Stimulated activated effector memory CD8-positive, alpha-beta T cell treated with anti-CD3 and anti-CD28 coated beads, Interleukin-12 subunit alpha, Interleukin-12 subunit beta, amount 100 ng/mL, for 72 hours (primary cell): ENCODE measurements at places on chromosomes 7 and 10.

DNA sequence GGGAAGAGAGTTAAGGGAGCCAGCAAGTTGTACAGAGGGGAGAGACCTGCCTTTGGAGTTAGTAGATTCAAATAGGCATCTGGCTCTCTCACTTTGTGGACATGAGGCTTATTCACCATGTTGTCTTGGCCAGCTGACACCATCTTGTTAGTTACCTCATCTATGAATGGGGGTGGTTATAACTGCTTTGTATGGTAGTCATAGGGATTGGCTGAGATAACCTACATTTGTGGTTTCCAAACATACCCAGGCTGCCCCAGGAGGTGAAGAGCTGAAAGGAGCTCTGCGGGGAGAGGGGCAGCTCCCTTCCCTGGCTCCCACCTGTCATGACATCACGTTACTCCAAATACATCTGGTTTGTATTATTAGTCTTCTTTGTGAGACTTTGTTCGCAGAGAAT is 393.3 kb upstream of the AUTS2 start:
- no peak for DNase-seq

- peak; percentile 76 for DNase-seq
Measured at GRCh38 chr7:6530626-6531491, 20.4 kb downstream of the GRID2IP start.

GRCh38 chr10:132607491-132607890 is 69.9 kb downstream of the INPP5A start:
- no peak for DNase-seq

GRCh38 chr10:27390681-27391080 is 113.4 kb upstream of the RAB18 start:
- no peak for DNase-seq
